Epithelial cell of proximal tubule (primary cell): ENCODE measurements at places on chromosomes 5 and 9.

DNA sequence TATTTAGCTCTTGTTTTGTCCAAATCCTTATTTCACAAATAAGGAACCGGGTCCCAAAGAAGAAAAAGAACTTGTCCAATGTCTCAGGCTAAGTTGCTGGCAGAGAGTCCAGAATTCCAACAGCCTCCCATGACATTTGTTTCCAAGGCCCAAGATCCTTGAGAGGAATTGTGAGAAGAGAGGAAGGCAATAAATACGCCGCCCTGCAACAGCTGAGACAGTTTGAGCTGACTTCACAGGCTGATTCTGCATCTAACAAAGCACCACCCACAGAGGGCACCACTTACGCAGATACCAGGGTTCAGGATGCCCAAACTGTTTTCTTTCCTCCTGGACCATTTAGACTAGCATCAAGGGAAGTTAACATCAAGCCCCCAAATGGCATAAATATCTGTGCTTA lies 211.3 kb downstream of the FAM114A2 start:
- no peak for DNase-seq

GRCh38 chr5:133247881-133248624 lies 196.2 kb downstream of the HSPA4 start:
- DNase-seq, result no peak

DNA sequence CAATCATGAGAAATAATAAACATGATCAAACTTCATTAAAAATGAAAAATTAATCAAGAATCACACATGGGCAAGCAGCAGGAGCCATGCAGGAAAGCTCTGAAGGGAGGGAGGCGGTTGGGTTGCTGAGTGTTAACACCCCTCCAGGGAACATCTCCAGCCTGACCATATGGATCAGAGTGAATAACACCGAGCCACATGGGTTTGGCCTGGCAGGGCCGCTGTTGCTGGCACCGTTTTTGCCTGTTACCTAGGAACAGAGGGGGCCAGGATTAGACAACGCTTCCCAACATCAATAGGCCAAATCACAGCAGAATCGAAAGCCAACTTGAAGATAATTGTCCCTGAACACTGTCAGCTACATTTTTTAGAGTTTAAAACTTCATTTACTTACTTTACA lies 160.2 kb downstream of the DENND1A start:
- no peak for DNase-seq

DNA sequence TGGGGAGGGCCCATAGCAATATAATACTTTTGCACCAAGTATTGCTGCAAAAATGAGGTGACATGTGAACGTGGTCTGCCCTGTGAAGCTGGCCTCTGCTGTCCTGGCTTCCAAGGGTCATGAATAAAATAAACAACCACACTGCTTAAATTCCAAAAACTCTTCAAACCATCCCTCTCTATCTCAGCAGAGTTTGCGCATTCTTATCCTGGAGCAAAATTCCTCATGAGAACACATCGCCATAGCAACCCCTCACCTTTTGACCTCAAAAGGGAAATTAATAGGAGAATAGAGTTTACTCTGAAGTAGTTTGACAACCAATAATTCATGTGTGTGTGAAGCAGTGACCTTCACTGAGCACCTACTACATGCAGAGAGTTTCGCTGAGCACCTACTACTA lies 342.9 kb downstream of the SPOCK1 start:
- DNase-seq, result no peak

GRCh38 chr9:133528876-133529241 lies 4.1 kb upstream of the MYMK start:
- no peak for DNase-seq
